ENCODE measurements at places on chromosomes 7 and 10.

- DNase-seq, result no peak
These were observed 233.0 kb downstream of the PTN start for GRCh38 chr7:137110535-137110934.

- no peak for DNase-seq
These were observed 82.7 kb upstream of the KLF6 start for GRCh38 chr10:3867454-3868270.

DNA sequence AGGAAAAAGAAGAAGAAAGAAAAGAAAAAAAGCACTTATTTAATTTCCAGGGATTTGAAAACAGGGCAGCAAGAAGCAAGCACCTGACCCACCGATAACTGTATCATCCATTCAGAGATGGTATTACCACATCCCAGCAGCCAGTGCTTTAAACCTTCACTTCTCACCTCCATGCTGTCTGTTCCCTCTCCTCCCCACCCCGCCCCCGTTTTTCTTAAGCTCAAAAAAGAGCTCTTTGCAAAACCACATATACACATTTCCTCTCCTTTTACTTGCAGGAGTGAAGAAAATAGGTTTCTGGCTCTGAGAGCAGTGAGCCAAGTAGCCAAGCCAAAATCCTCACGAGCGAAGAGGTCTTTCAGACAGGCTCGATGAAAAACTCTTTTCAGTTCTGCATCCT lies 2.2 kb downstream of the STOX1 start:
- DNase-seq, result no peak

GRCh38 chr10:78913219-78914059 lies 155.3 kb upstream of the ZMIZ1 start:
- no peak for DNase-seq

GRCh38 chr7:27148756-27149641 lies 1.4 kb upstream of the HOXA6 start:
- no peak for DNase-seq

All from stimulated activated CD8-positive, alpha-beta memory T cell treated with anti-CD3 and anti-CD28 coated beads, Interleukin-15, amount 100 ng/mL, for 1 hour (primary cell).